T-helper 2 cell (primary cell): ENCODE measurements at places on chromosomes 5 and 9.
A peak's percentile ranks its signal among the peaks of the same experiment; 100 is the strongest.

- no peak for DNase-seq
These were observed 128.7 kb downstream of the CEP120 start for GRCh38 chr5:123294544-123294943.

DNA sequence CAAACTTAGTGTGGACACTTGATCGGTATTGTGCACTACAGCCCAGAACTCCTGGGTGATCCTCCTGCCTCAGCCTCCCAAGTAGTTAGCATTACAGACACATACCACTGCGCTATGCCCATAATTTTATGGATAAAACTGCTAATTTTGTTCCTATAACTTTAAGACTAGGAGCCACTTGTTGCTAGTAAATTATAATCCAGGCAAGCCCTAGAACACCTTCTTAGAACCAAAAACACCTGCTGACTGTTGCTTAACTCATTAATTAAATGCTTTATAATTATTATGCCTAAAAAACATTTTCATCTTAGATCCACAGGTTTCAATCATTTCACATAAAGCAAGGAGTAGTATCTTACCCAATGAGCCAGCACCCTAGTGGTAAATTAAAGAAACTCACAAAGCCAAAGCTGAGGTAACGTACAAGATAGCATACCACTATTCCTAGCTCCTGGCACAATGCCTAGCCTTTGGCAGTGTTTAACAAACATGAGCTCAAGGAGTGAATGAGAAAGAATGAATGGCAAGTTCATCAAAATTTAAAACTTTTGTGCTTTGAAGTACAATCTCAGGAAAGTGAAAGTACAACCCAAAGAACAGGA lies 5.4 kb downstream of the MRPS27 start:
- no peak for DNase-seq

GRCh38 chr9:121308765-121309164 lies 40.8 kb downstream of the GSN start:
- no peak for DNase-seq

- no peak for DNase-seq
These were observed 55.9 kb downstream of the TMEM215 start for GRCh38 chr9:32839013-32839885.

- DNase-seq = peak; percentile 8
These were observed 2.0 kb downstream of the GLIS3 start for GRCh38 chr9:4297786-4298254.
